ENCODE measurements at places on chromosomes 2 and 18. TPM values are rescaled to one million over a fixed set of nuclear protein-coding genes. Genes with fewer than 3 reads are reported as not detected.

CYS1 gene
- 2.2 TPM for total RNA-seq

PCARE gene
- 0.06 TPM for total RNA-seq

ACKR3 gene
- total RNA-seq: 19.7 TPM

FOXI3 gene
- 0.10 TPM for total RNA-seq

NGEF gene
- 19.4 TPM for total RNA-seq

CCDC178 gene
- 1.5 TPM for total RNA-seq

AP1S3 gene
- total RNA-seq: 9.4 TPM
